ENCODE measurements at places on chromosomes 6 and 20.
A peak's percentile ranks its signal among the peaks of the same experiment; 100 is the strongest.

DNA sequence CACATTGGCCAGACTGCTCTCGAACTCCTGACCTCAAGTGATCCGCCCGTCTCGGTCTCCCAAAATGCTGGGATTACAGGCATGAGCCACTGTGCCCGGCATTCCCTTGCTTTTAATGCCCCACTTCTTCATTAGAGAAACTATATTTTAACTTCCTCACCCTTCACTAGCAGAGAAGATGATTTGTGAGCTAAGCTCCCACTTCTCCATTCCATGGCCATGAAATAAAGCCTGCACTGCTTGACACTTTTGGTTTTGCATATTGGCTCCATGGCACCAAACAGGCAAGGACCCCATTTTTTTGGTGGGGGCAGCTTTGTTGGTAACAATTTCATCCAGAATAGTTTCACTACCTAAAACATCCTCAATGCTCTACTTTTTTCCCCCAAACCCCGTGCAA lies 145.3 kb downstream of the TFAP2B start:
- no peak for DNase-seq

- no peak for DNase-seq
These were observed 164.1 kb downstream of the ID4 start for GRCh38 chr6:20001286-20001685.

DNA sequence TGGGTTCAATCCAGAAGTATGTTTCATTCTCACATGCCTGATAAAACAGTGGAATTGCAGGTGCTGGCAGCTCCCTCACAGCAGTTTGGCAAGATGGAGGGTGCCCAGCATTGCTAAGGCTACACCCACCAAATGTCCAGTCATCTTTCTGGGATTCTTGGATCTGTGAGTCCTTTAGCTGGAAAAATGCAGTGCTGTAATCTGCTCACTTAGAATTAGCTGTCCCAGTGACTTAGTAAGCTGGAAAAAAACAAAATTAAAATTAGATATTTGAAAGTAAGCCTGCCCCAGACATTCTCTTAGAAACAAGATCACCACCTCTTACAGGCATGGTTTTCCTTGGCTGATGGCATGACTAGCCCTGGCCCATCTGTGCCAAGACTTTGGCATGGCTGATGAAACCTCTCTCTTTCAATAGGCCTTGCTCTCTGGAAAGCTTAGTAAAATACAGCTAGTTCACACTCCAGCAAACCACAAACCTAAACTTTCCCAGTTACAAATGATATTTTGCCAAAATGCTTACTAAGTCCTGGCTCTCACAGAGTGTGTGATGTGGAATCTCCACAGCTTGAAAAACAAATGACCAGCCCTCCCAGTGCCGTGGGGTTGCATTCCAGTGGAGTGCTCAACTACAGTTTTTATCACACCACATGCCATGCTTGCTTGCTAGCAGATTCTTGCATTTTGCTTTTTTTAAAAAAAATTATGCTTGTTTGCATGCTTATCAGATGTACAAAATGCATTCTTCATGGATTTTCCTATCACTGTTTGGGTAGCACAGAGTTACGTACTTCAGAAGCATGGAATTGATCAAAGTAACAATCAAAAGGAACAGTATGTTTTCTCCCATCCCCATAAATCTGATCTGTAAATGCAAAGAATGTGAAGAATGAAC lies 261.5 kb downstream of the EYA4 start:
- DNase-seq = peak; percentile 66

DNA sequence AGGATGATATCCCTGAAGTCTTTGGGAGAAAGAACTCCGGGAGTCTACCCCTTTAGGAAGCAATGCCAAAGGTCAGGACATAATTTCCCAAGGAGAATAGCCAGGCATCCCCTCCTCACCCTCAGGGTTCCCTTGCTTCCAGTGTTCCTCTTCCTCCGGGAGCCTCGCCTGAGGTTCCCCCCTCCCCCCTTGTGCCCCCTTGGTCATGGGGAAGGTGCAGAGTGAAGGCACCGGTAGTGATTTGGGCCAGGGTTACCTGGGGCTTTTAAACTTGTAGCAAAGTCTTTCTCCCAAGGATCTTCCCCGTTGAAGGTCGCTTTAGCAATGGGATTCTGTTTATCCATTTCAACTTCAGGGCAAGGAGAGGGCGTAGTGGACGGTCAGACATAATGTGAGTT lies 1.2 kb downstream of the ISM1 start:
- no peak for DNase-seq

DNA sequence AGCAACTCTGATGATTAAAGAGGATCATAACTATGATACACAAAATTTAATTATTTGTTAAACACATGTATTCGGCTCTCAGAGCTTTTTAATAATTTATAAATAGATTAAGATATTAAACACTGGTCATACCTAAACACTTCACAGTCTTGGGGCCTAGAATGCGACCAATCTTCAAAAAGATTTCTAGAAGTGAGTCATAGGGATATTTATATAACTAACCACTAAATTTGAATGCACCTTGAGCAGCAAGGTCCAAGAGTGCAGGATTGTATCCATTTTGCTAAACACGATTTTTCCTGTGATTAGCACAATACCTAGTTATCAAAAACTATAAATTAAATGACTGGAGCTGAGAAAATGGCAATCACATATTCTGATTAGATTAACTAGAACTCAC lies 709.3 kb downstream of the EPHA7 start:
- no peak for DNase-seq

DNA sequence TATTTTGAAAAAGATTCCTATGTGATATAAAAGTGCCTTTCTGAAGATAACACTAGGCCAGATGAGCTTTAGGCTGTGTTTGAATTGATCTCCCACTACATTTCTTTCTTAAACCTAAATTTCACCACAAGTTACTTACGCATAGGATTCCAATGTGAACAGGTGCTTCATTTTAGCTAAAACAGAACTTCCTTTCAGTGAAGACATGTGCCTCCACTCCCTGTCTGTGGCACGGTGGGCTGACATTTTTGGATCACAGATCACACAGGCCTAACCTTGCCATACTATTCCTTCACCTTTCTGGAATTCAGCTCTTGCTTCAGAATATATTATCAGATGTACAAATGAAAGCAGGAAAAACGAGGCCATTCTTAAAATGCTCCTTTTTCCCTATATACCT lies 231.8 kb downstream of the SAMD5 start:
- no peak for DNase-seq

GRCh38 chr6:90329386-90330077 lies 32.9 kb upstream of the BACH2 start:
- DNase-seq = no peak

DNA sequence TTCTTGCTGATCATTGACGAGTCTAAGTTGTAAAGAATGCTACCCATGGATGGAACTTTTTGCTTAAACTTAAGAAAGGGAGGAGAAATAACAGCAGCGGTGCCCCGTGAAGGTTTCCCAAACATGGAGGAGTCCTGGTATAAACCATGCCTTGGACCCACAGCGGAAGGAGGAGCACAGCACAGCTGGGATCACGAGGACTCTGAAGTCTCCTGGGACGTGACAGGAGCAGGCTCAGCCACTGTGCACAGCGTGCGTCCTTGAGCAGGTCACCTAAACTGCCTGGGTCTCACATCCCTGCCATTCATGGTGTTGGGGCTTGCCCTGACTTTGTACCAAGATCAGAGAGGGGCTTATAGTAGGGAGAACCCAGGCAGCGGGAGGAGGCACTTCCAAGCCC lies 56.1 kb upstream of the UNC93A start:
- DNase-seq = no peak

GRCh38 chr20:25453035-25453810 lies 45.8 kb downstream of the GINS1 start:
- no peak for DNase-seq

DNA sequence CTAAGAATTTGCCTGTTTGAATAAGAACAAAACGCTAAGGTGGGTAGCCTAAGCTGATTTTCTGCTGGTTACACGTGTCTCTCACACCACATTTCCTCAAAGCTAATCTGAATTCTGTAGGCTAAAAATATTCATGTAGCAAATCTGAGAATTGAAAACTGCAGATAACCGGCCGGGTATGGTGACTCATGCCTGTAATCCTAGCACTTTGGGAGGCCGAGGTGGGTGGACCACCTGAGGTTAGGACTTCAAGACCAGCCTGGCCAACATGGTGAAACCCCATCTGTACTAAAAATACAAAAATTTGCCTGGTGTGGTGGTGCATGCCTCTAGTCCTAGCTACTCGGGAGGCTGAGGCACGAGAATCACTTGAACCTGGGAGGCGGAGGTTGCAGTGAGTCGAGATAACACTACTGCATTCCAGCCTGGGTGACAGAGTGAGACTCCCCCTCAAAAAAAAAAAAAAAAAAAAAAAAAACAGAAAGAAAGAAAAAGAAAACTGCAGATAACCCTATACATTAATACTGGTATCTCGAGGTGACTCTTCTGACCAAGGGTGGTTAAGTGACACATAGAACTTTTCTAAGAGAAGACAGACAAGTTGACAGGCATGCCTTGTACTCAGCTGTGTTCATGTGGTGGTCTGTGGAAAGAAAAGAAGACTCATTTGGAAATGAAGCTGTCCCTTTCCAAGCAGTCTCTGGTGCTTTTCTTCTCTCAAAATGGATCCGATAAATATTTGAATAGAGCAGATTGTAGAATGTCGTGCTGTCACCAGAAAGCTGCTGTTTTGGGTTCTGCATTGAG lies 24.7 kb upstream of the ASXL1 start:
- DNase-seq = no peak
